Stimulated activated CD8-positive, alpha-beta memory T cell treated with anti-CD3 and anti-CD28 coated beads, Interleukin-15, amount 100 ng/mL, for 24 hours (primary cell): ENCODE measurements at places on chromosomes 4 and X.

DNA sequence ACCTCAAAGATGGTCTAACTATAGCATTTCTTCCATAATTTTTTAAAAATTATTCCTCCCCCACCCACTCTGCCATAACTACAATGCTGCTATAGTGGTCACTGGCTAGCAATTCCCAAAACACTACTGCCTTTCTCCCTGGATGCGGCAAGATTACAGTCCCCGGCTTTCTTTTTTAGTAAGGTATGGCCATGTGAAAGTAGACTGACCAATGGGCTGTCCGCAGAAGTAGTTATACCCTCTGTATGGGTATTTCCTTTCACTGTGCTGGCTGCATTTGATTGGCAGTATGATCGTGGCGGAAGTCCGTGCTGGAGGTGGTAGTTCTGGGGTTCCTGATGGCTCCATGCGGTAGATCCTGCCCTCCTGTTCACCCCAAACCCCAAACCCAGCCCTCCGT is 166.0 kb downstream of the FBXO8 start:
- no peak for DNase-seq

- no peak for DNase-seq
Observed at GRCh38 chr4:106583567-106583966, 215.0 kb upstream of the GIMD1 start.

DNA sequence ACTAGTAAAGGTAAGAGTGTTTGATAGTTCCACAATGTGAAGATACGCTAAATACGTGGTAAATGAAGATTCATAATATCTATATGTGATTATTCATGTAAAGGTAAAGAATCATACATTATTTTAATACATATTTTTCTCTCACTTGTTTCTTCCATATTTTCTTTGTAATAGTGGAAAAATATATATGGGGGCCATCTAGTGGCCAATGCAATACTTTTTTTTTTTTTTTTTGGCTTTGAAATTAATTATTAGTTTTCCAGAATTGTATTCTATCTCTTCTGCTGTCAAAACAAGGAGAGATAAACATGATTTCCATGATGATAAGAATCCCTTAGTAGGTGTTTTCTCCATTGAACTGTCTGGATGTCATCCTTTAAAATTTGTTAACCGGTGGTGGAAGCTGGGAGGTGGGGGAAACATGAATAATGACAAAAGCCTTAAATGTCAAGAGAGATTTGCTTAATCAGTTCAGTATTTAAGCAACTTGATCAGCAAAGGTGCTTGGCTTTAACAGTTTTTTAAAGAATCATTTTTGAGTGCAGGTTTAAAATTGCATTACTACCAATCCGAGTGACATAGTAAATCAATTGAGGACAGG is 508.7 kb upstream of the HTR2C start:
- DNase-seq = no peak

DNA sequence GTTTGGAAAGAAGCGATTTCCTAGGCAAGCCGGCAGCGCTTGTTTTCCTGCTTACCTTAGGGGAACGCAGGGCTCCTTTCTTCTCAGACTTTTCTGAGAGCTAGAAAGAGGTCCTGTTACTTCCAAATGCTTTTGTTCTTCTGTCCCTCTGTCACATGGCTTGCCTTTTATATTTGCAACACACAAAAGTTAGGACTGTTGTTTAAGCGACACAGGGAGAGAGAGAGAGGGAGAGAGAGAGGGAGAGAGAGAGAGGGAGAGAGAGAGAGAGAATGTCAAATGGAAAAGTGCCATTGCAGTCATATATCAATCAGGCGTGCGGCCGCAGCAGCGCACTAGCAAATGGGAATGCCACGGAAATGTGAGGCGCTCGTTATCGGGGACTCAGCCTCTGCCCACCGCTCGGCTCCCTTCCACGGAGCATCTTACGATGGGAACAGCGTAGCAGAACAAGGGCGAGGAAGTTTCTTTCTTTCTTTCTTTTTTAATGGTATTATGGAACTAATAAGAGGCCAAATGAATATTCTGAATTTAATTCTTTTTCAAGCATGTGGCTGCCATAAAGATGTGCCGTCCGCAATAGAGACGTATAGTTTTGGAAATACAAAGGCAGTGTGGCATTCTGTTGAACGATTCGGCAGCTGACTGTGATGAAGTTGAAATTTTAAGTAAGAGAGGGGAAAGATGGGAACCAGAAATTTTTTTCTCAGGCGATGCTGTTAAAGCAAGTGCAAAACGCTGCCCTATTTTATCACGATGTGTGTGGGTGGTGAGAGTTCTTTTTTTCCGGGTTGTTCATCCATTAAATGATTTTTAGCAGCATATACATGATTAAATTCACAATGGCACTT is at the start of gene NDP:
Gene NDP, minus strand, starts transcription at position 142 of the 851 bp plus-strand sequence. CDS start 14,745 bp downstream, outside the sequence.
- no peak for DNase-seq

- no peak for DNase-seq
Observed at GRCh38 chr4:141047228-141047884, 85.9 kb downstream of the RNF150 start.

GRCh38 chr4:149008415-149009025 is 566.3 kb upstream of the NR3C2 start:
- DNase-seq = no peak

DNA sequence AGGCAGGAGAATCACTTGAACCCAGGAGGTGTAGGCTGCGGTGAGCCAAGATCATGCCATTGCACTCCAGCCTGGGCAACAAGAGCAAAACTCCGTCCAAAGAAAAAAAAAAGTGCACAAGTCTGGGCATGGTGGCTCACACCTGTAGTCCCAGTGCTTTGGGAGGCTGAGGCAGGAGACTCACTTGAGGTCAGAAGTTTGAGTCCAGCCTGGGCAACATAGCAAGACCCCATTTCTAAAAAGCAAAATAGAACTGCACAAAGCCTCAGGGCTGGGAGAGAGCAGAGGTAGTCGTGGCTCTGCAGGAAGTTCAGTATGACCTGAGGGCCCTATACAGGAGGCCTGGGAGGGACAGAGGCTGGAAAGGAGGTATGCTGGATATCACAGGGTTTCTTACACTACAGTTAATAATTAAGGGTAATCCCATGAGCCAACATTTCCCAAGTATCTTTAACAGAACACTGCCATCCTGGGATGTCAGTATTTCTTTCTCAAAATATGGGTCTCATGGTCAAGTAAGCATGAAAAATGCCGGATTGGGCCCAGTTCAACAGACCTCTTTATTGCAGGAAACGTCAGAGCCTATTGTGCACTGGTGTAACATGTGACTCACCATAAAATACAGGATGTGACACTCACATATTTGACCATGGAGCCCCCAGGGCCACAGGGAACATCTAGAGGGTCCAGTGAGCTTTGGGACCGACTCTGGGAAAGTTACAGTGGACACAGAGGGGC is 37.8 kb downstream of the ACSL1 start:
- no peak for DNase-seq

DNA sequence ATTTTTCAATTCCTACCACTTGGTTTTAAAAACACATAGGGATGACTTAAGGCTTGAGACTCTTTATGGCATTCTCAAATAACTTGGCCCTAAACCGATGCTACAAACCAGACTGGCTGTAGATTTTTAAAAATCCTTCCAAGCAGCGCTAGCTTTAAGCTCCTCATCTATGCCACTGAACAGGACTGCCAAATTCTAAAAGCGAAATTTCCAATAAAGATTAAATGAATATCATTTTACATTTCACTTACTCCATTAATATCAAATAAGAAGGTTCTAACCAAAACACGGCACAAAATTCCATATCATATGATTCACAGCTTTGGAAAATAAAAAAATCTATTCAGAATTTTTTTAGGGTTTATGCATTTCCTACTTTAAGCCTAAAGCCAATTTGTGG is 134.2 kb downstream of the FANCB start:
- no peak for DNase-seq

DNA sequence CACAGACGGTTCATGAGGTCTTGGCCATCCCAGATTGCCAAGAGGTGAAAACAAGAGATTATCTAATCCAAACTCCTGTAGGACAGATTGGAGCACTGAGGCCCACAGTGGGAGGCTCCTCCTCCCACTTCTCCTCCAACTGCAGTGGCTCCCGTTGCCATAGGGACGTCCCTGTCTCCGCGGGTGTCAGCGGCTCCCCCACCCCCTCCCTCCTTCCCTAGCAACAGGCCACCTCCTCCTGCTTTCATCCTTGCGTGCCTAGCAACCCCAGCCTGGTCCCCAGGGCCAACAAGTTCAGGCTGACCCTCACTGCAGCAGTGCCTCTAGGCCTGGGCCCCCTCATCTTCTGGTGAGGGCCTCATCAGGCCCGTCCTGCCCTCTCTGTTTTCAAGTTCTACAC is 6.8 kb upstream of the IQSEC2 start:
- no peak for DNase-seq

DNA sequence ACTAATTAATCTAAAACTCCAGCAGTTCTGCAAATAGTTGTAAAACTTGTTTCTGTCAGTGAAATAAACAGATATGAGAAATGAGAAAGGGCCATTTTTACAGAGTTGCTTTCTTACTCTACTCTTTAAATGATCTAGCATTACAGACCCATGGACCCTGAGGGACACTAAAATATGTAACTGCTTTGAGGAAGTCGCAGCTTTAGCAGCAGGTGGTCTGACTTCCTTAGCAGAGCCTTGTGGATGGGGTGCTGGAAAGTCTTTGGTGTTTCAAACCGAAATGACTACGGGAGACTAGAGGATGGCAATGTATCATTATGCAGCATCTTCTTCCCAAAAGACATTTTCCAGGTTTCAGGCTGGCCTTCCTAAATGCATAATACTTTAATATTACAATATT is 18.7 kb downstream of the SHISA3 start:
- no peak for DNase-seq

GRCh38 chr4:103099691-103100392 is at the start of gene BDH2:
Gene BDH2, minus strand, starts transcription at chr4:103099834. Its CDS starts 3,580 bp downstream, at chr4:103096254.
- no peak for DNase-seq

DNA sequence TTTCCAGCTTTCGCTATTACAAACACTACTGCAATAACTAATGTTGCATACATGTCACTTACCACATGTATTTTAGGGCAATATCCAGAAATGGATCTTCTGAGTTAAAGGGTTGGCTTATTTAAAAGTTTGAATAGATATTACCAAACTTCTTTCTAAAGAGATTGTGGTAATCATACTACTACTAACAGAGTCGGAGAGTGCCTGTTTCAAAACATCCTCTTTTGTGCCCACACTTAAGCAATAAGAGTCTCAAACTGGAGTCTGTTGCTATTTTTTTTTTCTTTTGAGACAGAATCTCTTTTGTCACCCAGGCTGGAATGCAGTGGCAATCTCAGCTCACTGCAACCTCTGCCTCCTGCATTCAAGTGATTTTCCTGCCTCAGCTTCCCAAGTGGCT is 35.8 kb downstream of the FGFBP1 start:
- DNase-seq = no peak

GRCh38 chr4:13521047-13521446 is 23.3 kb downstream of the NKX3-2 start:
- DNase-seq = no peak
